Activated CD4-positive, alpha-beta T cell treated with anti-CD3 and anti-CD28 coated beads for 36 hours (primary cell): ENCODE measurements at places on chromosomes 5 and 9.

DNA sequence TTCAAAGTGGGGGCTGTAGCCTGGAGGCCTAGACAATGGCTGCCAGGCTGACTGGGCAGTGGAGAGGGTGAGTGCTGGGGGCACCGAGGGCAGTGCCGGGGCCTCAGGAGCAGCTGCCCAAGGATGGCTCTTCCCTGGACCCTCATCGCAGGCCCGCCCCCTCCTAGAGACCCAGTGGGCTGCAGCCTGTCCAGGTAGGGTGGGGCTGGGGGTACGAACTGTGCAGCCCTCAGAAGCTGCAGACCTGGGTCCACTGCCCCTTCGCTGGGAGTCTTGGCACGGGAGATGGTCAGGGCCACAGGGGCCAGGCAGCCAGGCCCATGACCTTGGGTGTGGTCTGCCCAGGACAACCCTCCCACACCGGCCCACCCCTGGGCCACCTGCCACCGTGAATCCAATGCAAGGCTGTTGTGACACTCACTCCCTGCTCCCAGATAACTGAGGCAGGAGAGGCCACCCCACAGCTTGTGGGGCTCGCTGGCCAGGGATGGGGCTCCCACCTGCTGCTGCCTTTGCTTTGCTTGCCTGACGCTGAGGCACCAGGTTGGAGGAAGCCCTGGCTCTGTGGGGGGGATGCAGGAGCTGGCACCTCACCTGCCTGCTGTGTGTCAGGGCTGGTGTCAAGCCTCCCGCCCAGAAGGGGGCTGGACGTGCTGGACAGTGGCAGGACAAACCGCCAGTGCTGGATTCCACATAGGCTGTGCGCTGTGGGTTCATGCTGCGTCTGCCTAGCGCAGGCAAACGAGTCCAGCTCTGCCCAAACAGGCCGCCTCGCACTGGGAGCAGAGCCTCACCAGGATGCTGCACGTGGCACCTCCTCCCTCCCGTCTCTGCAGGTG lies 23.1 kb upstream of the SLC9A3 start:
- no peak for DNase-seq

DNA sequence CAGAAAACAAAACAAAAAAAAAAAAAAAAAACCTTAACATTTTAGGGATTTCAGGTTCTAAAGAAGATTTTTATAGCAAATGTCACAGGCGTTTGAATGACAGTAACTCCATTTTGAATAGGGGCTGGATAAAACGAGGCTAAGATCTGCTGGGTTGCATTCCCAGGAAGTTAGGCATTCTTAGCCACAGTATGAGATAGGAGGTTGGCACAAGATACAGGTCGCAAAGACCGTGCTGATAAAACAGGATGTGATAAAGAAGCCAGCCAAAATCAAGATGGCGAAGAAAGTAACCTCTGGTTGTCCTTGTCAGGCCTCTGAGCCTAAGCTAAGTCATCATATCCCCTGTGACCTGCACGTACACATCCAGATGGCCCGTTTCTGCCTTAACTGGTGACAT lies 425.6 kb upstream of the PTPRD start:
- DNase-seq: no peak

- no peak for DNase-seq
These were observed 62.8 kb upstream of the CPEB4 start for GRCh38 chr5:173825215-173825865.

- no peak for DNase-seq
These were observed 93.0 kb upstream of the COL5A1 start for GRCh38 chr9:134548618-134549017.

DNA sequence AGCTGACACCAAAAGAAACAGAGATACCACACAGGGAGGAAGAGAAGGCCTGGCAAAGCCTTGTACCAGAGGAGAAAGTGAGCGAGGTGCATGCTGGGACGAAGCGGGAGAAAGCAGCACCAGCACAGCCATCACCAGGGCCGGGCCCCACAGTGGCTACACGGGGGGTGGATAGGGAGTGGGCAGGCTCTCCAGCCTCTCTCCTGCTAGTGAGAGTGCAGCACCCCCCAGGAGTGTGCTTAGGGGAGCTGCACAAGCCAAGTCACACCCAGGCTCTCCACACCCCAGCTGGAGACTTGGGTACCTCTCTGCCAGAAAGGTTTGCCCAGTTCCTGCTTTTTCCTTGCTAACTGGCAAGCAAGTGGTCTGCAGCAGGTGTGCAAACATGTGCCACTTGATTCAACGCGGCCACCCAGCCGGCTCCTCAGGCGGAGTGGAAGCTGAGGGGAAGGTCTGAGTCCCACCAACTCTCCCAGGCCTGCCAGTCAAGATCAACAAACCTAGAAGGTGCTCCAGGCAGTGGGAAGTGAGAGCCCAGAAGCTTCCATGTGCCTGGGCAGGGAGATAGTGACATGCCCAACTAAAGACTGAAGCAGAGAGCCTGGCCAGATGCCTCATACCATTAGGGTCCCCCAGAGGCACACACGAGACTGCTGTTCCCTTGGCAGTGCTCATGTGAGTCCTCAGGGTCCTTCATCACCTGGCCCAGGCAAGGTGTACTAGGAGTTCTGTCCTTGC lies 39.9 kb downstream of the BICD2 start:
- no peak for DNase-seq

DNA sequence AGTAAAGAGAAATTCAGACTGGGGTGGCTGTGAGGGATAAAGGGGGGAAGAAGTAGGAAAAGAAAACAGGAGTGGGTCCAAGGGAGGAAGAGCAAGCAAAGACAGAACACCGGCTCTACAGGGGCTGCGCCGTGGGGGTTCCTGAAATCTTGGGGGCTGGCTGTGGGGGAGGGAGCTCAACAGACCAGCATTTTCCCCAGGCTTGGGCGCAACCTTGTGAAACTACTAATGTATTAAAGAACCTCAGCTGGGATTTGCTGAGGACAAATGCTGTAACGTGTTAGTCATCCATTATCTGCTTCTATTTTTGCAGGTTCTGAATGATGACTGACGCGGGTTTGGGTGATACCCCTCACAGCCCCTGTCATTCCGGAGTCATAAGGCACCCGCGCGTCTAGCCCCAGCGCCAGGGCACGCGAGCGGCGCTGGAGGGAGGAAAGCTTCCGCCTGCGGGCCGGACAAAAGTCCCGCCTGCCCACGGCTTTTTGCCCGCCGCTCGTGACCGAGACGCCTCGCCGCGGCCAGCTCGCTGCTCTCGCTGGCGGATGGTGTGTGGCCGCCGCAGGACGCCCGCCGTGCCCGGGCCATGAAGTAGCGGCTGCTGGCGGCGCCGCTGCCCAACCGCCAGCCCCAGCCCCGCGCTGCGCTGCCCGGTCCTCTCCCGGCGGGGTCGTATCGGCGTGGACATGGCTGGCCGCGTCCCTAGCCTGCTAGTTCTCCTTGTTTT lies 110.6 kb downstream of the PAM start:
- DNase-seq: peak; percentile 55

GRCh38 chr5:33969572-33970452 lies 14.7 kb downstream of the SLC45A2 start:
- DNase-seq: peak; percentile 16

GRCh38 chr5:24855485-24855884 lies 210.7 kb upstream of the CDH10 start:
- DNase-seq: no peak

GRCh38 chr9:127493592-127494303 lies 42.4 kb downstream of the LRSAM1 start:
- no peak for DNase-seq

DNA sequence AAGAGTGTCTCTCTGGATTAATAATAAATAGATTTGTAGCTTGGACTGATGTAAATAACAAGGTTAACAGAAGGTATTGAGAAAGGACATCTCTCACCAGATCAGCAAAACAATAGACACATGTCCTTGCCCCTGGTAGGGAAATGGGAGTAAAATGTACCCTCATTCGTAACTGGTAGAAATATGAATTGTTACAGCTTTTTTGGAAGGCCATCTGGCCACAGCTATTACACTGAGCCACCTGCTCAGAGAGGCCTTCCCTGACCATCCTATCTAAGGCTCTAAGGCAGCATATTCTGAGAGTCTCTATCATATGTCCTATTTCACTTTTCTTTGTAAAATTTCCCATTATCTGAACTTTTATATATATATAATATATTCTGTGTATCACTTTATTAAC lies 129.1 kb upstream of the MAP1B start:
- no peak for DNase-seq

DNA sequence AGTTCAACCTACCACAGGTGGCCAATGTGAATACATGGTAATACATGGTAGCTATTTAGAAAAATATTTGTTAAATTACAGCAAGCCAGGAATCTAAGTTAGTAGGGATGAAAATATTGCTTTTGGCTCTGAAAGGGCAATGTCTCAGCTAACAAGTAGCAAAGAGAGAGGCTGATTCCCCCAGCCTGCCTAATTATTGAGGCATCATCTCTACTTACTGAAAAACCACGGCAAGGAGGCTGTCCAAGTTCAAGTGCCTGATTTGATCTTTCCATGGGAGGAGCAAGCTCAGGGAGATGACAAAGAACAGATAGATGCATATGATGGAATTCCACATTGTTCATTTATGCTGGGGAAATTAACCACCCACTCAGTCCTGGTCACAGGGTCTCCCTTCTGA lies 28.7 kb upstream of the UBTD2 start:
- no peak for DNase-seq

DNA sequence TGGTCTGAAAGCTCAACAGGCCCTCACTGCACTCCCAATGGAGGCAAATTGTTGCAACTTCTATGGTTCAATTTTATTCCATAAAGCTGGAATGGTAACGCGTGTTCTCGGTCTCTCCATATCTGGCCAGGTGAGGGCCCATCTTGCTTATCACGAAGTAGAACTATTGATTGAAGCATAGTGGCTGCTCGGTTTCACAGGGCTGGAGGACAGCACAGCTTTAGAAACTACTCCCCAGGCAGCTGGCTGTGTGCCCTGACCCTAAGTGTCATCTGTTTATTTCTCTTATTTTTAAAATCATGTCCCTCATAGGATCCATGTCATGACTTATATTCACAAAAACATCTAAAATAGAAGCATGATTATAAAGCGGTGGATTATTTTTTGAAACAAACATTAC lies 223.4 kb downstream of the NPR3 start:
- DNase-seq: no peak

DNA sequence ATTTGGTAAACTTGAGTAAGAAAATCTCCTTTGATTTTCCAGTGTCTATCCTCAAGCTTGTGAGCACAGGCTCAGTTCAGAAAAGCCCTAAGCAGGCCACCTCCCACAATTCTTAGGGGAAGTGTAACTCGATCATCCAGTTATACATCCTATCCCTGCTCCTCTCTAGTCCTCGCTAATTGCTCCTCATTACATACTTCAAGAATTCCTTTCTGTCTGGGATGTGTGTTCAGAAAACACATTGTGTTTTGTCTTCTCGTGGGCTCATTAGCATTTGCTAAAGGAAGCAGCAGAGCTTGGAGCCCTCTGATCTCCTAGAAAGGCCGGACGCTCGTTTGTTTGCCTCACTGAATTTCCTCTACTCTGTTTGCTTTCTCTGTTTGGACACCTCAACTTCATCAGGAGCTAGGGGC lies 268.2 kb upstream of the RFX3 start:
- no peak for DNase-seq

DNA sequence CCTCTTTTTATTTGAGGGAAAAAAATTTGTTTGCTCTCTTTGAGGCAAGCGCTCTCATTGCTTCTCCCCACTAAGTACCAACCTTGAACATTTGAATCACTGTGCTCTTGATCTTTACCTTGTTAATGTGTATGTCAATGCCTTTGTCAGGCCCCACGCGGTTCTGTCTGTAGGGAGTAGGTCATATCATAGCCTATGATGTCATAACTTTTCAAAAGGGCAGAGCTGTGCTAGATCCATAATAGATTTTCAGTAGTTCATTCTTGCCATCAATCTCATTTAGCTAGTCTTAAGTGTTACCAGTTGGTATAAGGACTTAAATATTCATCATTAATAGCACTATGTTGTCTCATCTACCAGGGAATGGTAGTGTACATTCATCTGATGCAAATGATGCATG lies 56.6 kb downstream of the MAST4 start:
- DNase-seq: no peak

GRCh38 chr5:14431534-14431933 lies 150.1 kb upstream of the OTULINL start:
- no peak for DNase-seq

DNA sequence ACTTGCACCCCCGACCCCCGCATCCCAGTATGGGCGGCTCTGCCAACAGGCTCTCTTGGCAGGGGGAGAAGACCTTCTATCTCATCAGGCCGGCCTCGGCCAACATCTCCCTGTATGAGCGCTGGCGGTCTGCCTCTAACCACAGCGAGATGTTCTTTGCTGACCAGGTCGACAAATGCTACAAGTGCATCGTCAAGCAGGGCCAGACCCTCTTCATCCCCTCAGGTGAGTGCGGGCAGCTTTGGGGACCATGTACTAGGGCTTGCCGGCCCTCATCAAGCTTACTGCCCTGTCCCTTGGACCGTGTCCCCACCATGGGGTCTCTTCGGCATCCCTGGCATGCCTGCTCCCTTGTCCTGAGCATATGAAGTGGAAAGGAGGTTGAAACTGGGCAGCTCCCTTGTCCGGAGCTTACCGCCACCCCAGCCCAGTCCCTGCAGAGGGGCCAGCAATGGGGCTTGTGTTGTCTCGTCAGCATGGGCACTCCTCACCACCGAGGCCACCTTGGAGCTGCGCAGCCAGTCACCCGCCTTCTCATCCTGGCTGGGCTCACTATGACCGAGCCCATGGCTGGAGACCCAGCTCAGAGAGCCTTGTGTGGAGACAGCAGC lies 78.1 kb downstream of the PHF2 start:
- DNase-seq: peak; percentile 1

DNA sequence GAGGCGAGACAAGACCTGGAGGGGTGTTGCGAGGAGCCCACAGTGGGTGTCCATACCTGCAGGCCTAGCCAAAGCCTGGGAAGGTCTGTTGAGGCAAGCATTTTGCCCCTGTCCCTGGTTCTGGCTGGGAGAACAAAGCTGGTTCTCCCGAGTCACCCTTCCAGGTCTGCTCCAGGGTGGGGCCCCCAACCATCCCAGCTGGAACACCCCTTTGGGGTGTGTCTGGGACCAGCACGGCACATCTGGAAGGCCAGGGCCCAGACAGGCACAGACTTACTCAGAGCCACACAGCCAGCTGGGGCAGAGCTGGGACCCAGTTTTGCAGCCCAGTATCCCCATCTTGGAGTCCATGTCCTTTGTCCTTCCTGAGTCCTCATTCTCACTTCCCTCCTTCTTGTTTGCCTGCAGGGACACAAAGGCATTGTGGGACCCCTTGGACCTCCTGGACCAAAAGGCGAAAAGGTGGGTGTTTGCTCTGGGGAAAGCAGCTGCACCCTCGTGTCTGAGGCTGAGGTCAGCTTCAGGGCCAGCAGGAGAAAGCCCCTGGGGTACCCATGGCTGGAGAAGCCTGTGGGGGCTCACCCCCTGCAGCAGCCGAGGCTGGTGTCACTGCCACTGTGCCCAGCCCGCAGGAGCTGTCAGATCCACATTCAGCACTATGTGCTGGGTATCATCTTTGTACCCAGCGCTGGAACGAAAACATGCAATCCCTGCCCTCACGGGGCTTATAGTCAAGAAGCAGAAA lies 38.4 kb upstream of the ORM1 start:
- DNase-seq: peak; percentile 2

DNA sequence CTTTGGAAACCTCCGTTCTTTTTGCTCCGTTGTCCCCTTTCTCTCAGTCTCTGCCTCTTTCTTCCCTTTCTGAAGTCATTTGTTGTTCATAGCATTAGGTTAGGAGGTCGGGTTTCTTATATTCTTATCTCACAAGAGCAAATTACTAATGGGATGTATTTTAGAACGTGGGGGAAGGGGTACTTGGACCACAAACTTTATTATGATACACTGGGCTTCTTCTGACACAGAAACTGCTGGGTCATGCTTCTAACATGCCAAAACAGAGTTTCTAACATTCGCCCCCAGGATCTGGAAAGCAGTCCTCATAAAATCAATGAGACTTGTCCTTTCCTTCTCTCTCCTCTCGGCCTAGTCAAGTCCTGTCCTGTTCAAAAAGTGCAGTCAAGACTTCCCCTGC lies 334.4 kb downstream of the GADD45G start:
- DNase-seq: no peak

- peak; percentile 1 for DNase-seq
These were observed 1.3 kb upstream of the PDLIM4 start for GRCh38 chr5:132256086-132256782.
